Endothelial cell (in vitro differentiated cells): ENCODE measurements at places on chromosomes 5 and 9. TPM values are rescaled to one million over a fixed set of nuclear protein-coding genes. Genes with fewer than 3 reads are reported as not detected.
A peak's percentile ranks its signal among the peaks of the same experiment; 100 is the strongest.

GRCh38 chr9:18346745-18347144 lies 127.2 kb upstream of the ADAMTSL1 start:
- DNase-seq, result no peak

CRHBP gene
- total RNA-seq, result 108 TPM

DNA sequence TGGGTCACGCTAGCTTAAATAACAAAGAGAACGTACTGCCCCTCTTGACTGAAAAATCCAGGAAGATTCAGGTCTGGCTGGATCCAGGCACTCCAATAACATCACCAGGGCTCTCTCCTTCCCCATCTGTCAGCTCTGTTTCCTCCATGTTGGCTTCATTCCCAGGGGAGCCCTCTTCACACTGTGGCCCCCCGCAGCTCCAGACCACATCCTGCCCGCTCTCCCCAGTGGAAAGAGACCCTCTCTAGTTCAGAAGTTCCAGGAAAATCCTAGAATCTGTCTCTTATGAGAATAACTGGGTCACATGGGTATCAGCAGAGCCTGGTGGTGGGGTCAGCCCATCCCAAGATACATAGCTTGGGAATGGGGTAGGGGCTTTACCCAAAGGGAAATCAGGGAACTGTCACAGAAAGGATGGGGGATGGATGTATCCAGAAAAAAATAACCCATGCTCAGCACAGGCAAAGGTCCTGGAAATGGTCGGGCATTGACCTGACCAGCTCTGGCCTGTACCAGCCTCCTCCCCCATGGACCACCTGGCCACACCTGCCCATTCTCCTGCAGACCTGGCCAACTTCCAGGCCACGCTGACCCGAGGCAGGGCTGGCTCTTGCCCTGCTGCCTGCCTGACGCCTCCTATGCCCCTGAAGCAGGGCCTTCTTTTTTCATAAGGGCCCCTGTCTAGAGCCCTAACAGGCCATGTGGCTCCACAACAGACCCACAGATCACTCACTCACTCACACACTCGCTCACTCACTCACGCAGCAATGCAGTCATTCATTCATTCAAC lies 65.9 kb downstream of the COL23A1 start:
- DNase-seq, result no peak

- peak; percentile 64 for DNase-seq
These were observed 132.9 kb upstream of the ACO1 start for GRCh38 chr9:32251539-32251938.

GRCh38 chr5:167726642-167727041 lies 564.8 kb upstream of the WWC1 start:
- DNase-seq, result no peak

GRCh38 chr9:117313989-117314388 lies 100.9 kb downstream of the ASTN2 start:
- no peak for DNase-seq

- no peak for DNase-seq
These were observed 193.2 kb downstream of the MAPKAP1 start for GRCh38 chr9:125513668-125514413.

DNA sequence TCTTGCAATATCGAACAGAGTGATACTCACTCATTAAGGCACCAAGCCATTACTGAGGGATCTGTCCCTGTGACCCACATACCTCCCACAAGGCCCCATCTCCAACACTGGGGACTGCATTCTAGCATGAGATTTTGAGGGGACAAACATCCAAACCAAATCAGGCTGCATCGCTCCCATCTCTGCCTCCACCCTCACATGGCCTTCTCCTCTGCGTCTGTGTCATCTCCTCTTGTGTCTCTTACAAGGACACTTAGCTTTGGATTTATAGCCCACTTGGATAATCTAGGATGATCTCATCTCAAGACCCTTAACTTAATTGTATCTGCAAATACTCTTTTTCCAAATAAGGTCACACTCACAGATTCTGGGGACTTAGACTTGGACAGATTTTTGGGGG lies 284.4 kb upstream of the DAP start:
- DNase-seq, result no peak

- no peak for DNase-seq
These were observed 8.9 kb upstream of the PALM2AKAP2 start for GRCh38 chr9:109771087-109771486.

DNA sequence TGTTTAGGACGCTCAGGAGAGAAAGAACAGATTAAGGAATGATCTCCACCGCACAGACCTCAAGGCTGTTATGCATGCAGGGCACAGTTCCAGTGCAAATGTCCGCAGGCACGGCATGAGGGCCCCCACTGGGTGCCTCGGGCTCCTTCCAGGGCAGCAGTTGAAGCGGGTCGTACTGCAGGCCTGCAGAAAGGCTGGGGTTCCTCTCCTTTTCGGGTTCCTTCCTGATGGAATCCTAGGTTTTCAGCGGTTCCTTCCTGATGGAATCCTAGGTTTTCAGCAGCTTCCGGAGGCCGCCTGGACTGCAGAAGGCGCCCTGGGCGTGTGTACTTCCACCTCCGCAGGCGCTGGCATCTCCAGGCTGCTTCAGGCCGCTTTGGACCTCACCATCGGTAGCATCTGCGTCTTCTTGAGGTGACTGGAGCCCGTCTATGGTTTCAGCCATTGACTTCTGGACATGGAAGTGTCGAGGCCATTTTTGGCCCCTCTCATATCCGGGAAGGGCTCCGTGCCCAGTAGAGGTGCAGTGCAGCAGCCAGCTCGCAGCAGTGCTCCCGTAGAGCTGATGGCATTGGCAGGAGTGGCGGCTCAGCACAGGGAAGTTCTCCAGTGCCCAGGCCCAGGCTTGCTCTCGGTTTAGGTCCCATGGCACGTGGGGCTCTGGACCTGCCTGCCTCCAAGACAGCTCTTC lies 5.6 kb upstream of the MGAT4B start:
- DNase-seq, result no peak

SV2C gene
- total RNA-seq, result 0.15 TPM

ZNF608 gene
- total RNA-seq, result 88.0 TPM

SLC25A2 gene
- total RNA-seq, result 0.62 TPM

- DNase-seq, result no peak
These were observed 14.5 kb downstream of the FRMD3 start for GRCh38 chr9:83523684-83524083.

GRCh38 chr9:124442826-124443225 lies 7.4 kb upstream of the ADGRD2 start:
- DNase-seq, result no peak

DNA sequence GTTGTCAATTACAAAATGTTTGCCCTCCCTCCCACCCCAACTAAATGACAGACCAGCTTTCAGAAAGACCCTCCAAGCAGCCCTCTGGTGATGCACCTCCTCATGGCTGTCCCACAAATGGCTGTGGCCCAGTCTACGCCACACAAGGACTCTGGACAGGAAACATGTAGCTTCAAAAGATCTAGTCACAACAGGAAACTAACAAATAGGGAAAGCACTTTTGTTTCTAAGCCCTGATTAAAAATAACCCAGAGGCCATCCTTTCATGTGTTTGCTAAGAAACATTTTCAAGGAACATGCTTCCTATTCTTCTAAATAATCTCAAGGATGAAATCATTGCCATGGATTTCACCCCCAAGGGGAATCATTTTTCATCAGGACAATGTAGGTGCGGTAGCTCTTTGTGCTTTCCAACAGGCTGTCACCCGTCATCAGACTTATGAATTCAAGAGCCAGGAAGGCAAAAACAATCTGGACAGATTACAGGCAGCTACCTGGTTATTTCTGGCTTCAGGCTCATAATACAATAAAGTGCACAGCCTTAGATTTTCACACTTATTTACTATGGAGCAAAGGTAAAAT lies 20.1 kb downstream of the PCSK1 start:
- no peak for DNase-seq

GRCh38 chr5:178145965-178146820 lies 7.5 kb downstream of the NHP2 start:
- DNase-seq, result peak; percentile 72

DNA sequence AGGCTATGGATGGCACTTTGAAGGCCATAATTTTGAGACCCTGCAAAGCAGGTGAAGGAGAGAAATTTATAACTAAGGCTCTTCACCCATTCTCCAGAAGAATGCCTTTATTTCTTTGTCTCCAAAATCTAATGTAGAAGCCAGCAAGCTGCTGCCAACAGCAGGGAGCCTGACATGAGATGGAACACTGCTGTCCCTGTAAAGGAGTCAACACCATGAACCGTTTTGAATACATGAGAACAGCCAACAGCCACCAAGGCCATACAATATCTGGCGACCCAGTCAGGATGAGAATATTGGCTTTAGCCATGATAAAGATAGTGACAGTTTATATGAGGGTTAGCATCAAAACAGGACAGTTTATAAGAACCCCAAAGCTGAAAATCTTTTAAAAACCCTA lies 121.2 kb upstream of the LIFR start:
- DNase-seq, result no peak

GRCh38 chr5:176413255-176413565 lies 3.1 kb downstream of the CLTB start:
- DNase-seq, result no peak

GNA14 gene
- total RNA-seq, result 10.6 TPM

- no peak for DNase-seq
These were observed 5.7 kb upstream of the NOTCH1 start for GRCh38 chr9:136551401-136552116.

DNA sequence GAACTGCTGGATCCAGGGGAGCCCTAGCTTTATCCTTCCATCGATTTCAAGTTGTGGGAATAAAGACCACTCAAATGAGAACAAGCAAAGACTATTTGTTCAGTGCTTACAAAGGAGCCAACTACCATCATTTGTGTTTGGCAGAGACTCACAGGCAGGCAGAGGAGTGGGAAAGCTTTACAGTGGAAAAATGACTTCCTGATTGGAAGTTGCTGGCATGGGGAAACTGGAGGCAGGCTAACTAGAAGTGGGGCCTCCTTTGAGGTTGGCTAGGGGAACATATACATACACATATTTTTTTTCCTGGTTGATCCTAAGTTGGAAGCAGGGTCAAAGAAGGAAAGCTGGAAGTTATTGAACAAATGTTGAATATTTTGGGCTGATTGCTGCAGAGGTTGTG lies 121.7 kb downstream of the ACTBL2 start:
- no peak for DNase-seq

DNA sequence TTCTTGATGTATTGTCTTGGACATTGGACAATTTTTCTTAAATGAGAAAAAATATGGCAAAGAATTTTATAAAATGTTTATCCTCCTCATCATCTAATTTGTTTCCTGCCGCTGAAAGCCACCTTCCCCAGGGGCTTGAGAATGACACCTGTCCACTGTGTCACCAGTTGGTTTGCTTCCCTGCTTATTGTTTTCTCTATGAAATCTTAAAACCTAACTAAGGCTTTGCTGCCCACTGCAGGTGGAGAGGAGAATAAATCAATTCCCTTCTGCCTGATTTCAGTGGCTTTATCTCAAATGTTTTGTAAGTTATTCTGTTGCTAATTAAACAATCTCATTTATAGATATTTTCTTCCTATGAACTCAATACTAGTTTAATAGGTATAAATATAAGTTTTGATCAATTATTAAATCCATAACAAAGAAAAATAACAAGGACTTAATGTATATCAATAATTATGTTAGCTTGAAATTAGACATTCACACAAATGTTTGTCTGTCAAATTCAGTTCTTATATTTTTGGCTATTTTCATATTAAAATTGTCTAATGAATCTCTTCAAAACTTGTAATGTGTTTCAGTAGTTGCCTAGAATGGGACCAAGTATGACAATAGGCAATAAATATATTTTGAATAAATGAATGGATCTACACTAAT lies 822.5 kb downstream of the PTPRD start:
- peak; percentile 48 for DNase-seq

GRCh38 chr9:122186777-122187470 lies 27.2 kb downstream of the MORN5 start:
- no peak for DNase-seq

DNA sequence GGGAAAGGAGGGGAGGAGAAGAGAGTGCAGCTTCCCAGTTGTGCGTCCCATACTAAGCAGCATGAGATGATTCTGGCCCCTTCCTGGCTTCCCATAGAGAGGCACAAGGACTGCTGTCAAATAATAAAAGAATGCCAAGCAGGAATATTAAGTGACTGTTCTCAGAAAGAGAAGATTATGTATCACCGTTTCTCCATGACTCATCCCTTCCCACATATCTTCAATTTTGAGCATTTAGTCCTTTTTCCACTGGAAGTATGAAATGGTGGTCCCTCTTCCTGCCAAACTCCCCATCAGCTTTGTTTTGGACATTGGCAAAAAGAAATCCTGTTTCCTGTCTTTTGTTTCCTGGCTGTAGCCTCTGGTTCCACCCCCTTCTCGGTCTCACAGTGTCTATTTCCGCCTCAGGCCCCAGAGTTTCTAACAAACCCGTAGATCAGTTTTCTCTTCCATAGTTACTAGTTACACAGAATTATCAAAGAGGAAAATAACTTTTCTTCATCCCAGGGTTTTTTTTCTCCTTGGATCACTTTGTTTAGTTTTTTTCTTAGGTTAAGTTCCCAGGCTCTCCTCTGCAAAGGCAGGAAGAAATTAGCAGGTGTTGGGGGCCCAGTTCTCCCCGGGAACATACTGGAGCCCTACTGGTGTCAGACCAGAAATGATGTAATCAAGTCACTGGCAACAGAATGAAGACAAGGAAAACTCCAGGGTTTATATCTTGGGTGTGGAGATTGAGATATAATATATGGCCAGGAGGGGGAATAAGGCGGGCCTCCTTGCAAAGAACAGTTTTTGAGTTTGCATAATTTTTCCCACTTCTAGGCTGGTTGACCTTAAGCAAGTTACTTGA lies 26.4 kb upstream of the ARHGAP26 start:
- peak; percentile 41 for DNase-seq

CCL27 gene
- not detected for total RNA-seq

DNA sequence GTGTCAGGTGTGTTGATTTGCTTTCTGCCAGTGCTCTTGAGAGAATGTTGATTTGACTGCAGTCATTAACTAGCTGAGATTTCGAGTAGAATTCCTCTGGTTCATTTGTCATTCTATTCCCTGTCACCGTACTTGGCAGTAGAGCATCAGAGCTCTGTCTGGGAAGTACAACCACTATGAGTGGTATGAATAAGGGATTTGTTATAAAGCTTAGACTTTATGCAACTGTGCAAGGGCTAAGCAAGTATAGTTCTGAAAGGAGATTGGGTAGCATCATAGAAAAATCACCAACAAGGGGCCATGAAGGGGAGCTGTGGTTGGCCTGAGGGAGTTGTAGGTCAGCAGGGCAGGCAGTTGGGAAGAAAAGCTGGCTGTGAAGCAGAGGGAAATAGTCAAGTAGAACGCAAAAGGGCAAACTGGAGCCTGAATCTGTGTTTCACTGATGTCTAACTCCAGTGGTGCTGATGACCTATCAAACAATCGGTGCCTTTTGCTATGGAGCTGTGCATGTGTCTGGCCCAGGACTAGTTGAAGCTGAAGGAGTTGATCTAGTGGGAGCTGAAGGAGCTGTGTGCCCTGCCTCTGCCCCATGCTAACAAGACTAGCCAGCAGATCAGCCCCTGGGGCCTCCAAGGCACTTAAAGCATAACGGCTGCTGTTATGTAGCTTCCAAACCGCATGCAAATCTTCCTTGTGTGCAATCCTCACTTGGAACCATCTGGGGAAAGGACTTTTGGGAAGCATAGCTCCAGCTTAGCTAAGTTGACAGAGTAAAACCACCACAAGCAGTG lies 110.0 kb downstream of the SLC28A3 start:
- no peak for DNase-seq

CMYA5 gene
- 0.36 TPM for total RNA-seq

BASP1 gene
- total RNA-seq, result 95.2 TPM

- DNase-seq, result peak; percentile 69
These were observed 48.0 kb downstream of the LMX1B start for GRCh38 chr9:126661521-126662251.
